Fibroblast of villous mesenchyme (primary cell): ENCODE measurements at places on chromosomes 5 and 9. TPM values are rescaled to one million over a fixed set of nuclear protein-coding genes. Genes with fewer than 3 reads are reported as not detected.
A peak's percentile ranks its signal among the peaks of the same experiment; 100 is the strongest.

GABRG2 gene
- total RNA-seq: under 0.01 TPM in 2 replicates

DNA sequence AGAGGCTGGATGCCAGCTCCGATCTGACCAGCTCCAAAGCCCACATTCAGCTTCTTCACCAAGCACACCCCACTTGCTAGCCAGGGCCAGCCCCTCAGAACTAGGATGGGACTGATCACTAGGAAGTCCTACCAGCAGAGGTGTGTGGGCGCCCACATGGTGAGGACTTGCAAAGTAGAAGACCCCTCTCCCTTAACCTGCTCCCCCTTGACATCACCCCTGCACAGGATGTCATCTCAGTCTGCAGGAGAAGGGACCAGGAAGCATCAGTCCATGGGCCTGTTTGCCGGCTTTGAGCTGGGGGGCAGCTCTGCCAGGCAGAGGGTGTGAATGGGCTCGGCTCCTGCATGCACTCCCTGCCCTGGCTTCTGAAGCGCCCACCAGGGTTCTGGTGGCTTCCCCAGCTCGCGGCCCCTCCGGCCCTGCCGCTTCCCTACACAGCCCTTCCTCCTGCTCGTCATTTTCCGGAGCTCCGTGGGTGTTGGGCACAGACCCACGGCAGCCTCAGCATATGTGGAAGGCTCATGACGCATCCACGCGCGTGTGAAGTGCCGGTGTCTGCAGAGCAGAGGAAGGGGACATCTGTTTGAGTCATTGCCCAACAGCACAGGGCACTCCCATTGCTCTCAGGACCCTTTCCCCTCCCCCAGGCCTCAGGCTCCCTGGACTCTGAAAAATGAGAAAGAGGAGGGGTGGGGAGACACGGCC, 3.7 kb upstream of the FAM78A start:
- no peak for DNase-seq

FOXD4 gene
- under 0.01 and 0.43 TPM in 2 replicates for total RNA-seq

GRCh38 chr9:89455356-89455824, 42.5 kb downstream of the SEMA4D start:
- no peak for DNase-seq

DNA sequence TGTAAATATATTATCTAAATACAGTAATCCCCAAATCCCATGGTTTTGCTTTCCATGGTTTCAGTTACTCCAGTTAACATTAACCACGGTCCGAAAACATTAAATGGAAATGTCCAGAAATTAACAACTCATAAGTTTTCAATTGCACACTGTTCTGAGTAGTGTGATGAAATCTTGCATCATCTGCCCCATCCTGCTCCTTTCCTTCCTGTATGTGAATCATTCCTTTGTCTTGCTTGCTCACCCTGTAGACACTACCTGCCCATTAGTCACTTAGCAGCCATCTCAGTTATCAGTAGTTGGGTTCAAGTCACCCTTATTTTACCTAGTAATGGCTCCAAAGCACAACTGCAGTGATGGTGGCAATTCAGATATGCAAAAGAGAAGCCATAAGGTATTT, 1568.5 kb upstream of the WWC1 start:
- peak; percentile 68 for DNase-seq

GRCh38 chr5:42643360-42643759, 113.3 kb upstream of the CCDC152 start:
- DNase-seq: no peak
